Mucosa of gallbladder (tissue), 1 donor: ENCODE measurements at places on chromosomes 11 and 22. TPM values are rescaled to one million over a fixed set of nuclear protein-coding genes. Genes with fewer than 3 reads are reported as not detected.

The MRGPRE gene
- 0.29 TPM for total RNA-seq

GRCh38 chr11:24560324-24560723 is 63.5 kb downstream of the LUZP2 start:
- no peak for DNase-seq

- no peak for DNase-seq
Measured at GRCh38 chr22:27856386-27856785, 54.8 kb upstream of the MN1 start.

GRCh38 chr11:19892387-19892786 is 179.8 kb downstream of the NAV2 start:
- DNase-seq = no peak

GRCh38 chr11:27339941-27340340 is 23.1 kb downstream of the CCDC34 start:
- no peak for DNase-seq

The OR52A1 gene
- total RNA-seq = not detected

- DNase-seq = no peak
Measured at GRCh38 chr11:40787224-40787623, 672.2 kb downstream of the LRRC4C start.

GRCh38 chr11:47495856-47496217 is 46.9 kb upstream of the RAPSN start:
- DNase-seq = no peak

GRCh38 chr11:119859684-119860083 is 130.7 kb upstream of the NECTIN1 start:
- DNase-seq = no peak

DNA sequence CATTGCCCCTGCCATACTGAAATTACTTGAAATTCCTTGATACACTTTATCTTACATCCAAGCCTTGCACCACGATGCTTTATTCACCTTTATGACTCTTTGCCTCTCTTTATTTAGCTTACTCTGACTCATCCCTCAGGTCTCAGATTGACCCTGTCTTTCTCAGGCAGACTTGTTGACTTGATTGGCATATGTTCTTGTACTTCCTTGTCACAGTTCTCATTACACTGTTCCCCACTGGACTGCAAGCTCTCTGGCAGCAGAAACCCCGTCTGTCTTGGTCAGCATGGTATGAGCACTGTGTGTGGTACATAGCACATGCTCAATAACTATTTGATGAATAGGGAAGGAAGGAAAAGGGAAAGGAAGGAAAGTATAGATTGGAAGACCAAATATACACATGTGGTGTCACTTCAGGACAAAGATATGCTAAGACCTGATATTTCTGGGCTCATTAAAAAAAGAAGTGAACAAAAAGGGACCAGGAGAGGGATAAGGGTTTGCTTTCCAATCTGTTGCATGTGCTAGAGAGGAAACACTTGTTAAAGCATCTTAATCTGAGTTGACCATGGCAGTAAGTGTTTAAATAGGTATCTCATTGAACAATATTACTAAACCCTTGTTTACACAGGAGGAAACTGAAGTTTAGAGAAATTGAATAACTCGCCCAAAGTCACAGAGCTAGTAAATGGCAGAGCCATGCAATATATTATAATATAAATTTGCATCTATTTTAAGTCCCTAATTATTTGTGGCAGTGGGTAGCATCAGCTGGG is 7.2 kb downstream of the LYVE1 start:
- DNase-seq = no peak

The GNG3 gene
- total RNA-seq = 0.40 TPM

GRCh38 chr22:21446128-21446826 is 20.9 kb upstream of the TMEM191C start:
- peak; percentile 6 for DNase-seq

The NUP98 gene
- total RNA-seq = 60.1 TPM

GRCh38 chr11:77658213-77659013 is 20.8 kb upstream of the CLNS1A start:
- no peak for DNase-seq

GRCh38 chr22:47879346-47879745 is 1116.9 kb downstream of the TBC1D22A start:
- no peak for DNase-seq

DNA sequence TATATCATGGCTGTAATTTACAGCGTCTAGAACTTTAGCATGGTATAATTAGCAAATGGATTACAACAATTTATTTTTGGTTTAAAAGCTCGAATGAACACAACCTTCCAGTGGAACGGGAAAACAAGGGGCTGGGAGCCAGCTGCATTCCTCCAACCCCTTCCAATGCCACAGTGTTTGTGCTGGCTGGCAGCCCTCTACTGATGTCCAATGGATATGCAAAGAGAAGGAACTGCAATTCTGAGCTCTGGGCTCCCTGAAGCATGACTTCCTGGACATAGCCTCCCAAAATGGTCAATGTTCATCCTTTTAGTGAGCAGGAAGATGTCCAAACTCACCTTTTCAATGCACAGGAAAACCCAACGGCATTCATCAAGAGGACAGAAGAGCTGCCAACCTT is 288.3 kb downstream of the TENM4 start:
- DNase-seq = no peak

The ZBED5 gene
- total RNA-seq = 39.1 TPM

- no peak for DNase-seq
Measured at GRCh38 chr22:20267441-20268278, 458 bp downstream of the RTN4R start.
